ENCODE measurements at places on chromosomes 16 and 17.

DNA sequence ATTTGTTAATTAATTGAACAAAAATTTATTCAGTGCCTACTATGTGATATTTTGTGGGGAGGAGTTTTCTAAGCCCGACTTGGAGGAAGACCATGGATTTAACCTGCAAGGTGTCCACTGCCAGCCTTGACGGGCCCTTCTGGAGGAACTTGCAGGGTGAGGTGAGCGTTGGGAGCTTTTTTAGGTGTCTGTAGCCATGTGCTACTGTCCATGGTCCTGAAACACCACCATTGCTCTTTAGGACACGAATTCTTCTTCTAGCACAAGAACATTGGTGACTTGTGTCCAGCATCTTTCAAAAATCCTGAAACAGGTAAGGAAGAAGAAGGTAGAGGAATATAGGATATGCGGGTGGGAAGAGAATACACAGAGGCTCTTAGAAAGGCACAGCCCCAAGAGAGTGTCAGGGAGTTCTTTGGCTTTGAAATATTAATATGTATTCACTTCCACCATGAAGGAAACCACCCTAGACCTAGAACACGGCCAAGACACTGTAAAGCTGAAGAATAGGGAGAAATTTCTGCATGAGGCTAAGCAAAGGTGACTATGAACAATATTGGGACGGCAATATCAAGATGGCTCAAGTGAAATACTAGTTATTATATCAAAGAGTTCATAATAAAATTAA is 27.9 kb upstream of the OR4D1 start:
- no peak overlapping the region for H3K27ac ChIP-seq
- no peak overlapping the region for H3K4me3 ChIP-seq
- no peaks in the 10 kb centered on the region for H3K36me3 ChIP-seq
- H3K27me3 ChIP-seq = peaks cover 9% of the 10 kb centered on the region
- DNase-seq = peak; percentile 33

DNA sequence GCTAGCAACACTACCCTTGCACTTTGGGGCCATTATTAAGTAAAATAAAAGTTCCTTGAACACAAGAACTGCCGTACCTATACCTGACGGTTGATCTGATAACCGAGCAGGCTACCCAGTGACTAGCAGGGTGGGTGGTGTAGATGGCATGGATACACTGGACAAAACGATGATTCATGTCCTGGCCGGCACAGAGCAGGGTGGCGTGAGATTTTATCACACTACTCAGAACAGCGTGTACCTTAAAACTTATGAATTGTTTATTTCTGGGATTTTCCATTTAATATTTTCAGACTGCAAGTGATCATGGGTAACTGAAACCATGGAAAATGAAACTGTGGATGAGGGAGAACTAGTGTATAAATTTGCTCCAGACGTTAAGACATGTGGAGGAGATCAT is 41.0 kb upstream of the MSI2 start:
- no peaks in the 10 kb centered on the region for H3K4me1 ChIP-seq
- H3K27me3 ChIP-seq = peaks cover 14% of the 10 kb centered on the region
- H3K4me3 ChIP-seq = no peak overlapping the region
- no peak overlapping the region for H3K27ac ChIP-seq
- DNase-seq = no peak

DNA sequence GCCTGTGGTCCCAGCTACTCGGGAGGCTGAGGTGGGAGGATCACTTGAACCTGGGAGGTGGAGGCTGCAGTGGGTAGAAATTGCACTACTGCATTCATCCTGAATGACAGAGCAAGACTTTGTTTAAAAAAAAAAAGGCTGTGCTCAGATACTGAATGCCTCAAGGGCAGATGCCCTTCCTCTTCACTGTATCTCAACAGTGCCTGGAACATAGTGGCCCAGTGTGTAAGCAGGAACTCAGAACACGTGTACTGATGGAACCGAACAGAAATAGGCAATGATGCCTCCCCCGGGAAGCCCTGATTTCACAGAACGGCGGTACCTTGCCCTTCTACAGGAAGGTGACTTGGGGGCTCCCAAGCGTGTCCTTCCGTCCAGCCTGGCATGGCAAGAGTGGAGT is 46.8 kb downstream of the PLXDC1 start:
- H3K36me3 ChIP-seq = no peaks in the 10 kb centered on the region
- H3K27me3 ChIP-seq = no peaks in the 10 kb centered on the region
- no peaks in the 10 kb centered on the region for H3K4me1 ChIP-seq
- no peak overlapping the region for H3K27ac ChIP-seq
- H3K4me3 ChIP-seq = no peak overlapping the region
- DNase-seq = no peak

DNA sequence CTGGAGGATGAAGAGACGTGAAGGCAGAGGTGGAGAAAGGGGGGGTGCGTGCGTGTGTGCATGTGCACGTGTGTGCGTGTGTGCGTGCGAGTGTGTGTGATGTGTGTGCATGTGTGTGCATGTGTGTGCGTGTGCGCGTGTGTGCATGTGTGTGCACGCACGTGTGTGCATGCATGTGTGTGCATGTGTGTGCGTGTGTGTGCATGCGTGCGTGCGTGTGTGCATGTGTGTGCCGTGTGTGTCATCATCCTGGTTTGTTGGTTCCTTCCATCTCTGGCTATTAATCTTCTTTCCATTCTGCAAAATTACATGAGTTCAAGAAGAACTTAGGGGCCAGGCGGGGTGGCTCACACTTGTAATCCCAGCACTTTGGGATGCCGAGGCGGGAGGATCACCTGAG is 17.0 kb upstream of the RPL38 start:
- DNase-seq = no peak
- no peak overlapping the region for H3K4me3 ChIP-seq
